ENCODE measurements at places on chromosomes 7 and 10.

- DNase-seq, result no peak
Measured at GRCh38 chr10:114181971-114182370, 2.8 kb downstream of the TDRD1 start.

GRCh38 chr7:111092406-111093236 is 1.7 kb downstream of the LRRN3 start:
- DNase-seq, result no peak

GRCh38 chr10:78375854-78376785 is 342.5 kb downstream of the RPS24 start:
- DNase-seq, result no peak

- no peak for DNase-seq
Measured at GRCh38 chr10:67088036-67088435, 162.2 kb downstream of the LRRTM3 start.

GRCh38 chr7:151709141-151710038 is 167.5 kb downstream of the PRKAG2 start:
- DNase-seq, result no peak

DNA sequence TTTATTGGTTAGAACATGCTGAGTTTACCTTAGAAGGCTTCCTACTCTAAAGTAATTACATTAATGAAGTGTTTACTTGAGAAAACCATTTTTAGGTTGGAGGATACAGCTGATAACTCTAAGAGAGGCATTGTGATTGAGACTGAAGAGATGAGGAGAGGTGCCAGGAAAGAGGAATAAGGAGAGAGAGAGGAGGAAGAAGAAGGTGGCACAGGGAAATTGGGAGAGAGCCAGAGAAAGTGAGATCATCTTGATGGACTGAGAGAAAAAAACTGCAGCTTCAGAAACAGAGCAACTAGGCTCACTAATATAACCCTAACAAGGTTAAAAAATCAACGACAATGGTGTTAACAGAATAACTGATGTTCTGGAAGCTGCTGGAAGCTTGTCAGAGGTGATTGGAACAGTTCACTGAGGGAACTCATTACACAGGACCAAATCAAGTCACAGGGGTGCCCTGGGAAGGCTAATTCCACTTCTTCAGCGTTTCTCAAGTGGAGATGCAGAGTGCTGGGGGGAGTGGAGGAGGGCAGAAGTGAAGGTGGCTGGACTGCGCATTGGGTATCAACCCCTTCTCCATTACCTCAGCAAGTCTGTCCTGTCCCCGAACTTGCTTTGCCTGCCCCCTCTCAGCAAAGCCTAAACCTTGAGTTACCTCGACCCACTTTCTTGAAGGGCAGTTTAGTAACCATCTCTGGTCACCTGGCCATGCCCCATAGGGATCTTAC is 6.9 kb upstream of the SORBS1 start:
- no peak for DNase-seq

Measured in T follicular helper cell (primary cell).